ENCODE measurements at places on chromosomes 4 and X. TPM values are rescaled to one million over a fixed set of nuclear protein-coding genes. Genes with fewer than 3 reads are reported as not detected.

NUDT11 gene
- 1.4 TPM for total RNA-seq

FRAS1 gene
- 16.6 TPM for total RNA-seq

INTU gene
- 8.1 TPM for total RNA-seq

PNMA6A gene
- 0.39 TPM for total RNA-seq

PHEX gene
- 0.09 TPM for total RNA-seq

PDLIM3 gene
- total RNA-seq = 25.7 TPM

TCP11X2 gene
- total RNA-seq = not detected

ZCCHC18 gene
- total RNA-seq = 1.3 TPM

PAGE1 gene
- total RNA-seq = not detected

ATP2B3 gene
- 0.06 TPM for total RNA-seq

- DNase-seq = no peak
- H3K4me1 ChIP-seq = no peaks in the 10 kb centered on the region
- H3K4me3 ChIP-seq = no peak overlapping the region
- H3K27me3 ChIP-seq = no peaks in the 10 kb centered on the region
- H3K36me3 ChIP-seq = no peaks in the 10 kb centered on the region
Measured at GRCh38 chr4:110753466-110753865, 130.6 kb upstream of the PITX2 start.

GRCh38 chr4:528296-528695 lies 29.3 kb downstream of the PIGG start:
- H3K4me1 ChIP-seq = no peaks in the 10 kb centered on the region
- H3K27me3 ChIP-seq = no peaks in the 10 kb centered on the region
- H3K4me3 ChIP-seq = no peak overlapping the region
- no peaks in the 10 kb centered on the region for H3K36me3 ChIP-seq

- H3K4me3 ChIP-seq = peak within 1 kb of the TSS; percentile 92
- DNase-seq = peak; percentile 99
- no peaks in the 10 kb centered on the region for H3K4me1 ChIP-seq
- H3K36me3 ChIP-seq = no peaks in the 10 kb centered on the region
- no peaks in the 10 kb centered on the region for H3K27me3 ChIP-seq
Measured at GRCh38 chr4:158671915-158672806, at the start of gene ETFDH. Gene ETFDH (plus strand): TSS chr4:158672296. CDS start chr4:158672457, 161 bp downstream.

- no peak for DNase-seq
- H3K4me1 ChIP-seq = no peaks in the 10 kb centered on the region
- H3K27me3 ChIP-seq = no peaks in the 10 kb centered on the region
- H3K4me3 ChIP-seq = no peak within 1 kb of the TSS
- H3K36me3 ChIP-seq = no peaks in the 10 kb centered on the region
- H3K27ac ChIP-seq = no peak within 1 kb of the TSS
Measured at GRCh38 chr4:71338846-71339593, at the start of gene SLC4A4. Gene SLC4A4 (plus strand): TSS chr4:71339020.

DNA sequence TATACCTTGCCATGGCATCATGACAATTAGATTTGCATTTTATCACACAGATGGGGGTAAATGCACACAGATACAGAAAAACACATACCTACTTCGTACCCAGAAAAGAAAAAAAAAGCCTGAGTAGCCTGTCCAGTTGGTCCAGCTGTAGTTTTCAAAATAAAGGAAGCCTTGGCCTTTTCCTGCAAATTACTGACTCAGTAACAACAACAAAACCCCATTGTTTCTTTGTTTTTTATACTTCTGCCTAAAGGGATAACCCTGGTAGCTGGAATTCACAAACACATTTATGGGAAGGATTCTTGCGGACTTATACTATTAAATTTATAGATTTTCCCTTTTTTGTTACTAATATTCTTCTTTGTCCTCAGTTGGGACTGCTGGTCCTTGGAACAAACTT lies 156.4 kb upstream of the PCDH10 start:
- no peaks in the 10 kb centered on the region for H3K27me3 ChIP-seq
- no peak for DNase-seq
- H3K36me3 ChIP-seq = no peaks in the 10 kb centered on the region
- H3K4me1 ChIP-seq = no peaks in the 10 kb centered on the region
- H3K4me3 ChIP-seq = no peak overlapping the region

DNA sequence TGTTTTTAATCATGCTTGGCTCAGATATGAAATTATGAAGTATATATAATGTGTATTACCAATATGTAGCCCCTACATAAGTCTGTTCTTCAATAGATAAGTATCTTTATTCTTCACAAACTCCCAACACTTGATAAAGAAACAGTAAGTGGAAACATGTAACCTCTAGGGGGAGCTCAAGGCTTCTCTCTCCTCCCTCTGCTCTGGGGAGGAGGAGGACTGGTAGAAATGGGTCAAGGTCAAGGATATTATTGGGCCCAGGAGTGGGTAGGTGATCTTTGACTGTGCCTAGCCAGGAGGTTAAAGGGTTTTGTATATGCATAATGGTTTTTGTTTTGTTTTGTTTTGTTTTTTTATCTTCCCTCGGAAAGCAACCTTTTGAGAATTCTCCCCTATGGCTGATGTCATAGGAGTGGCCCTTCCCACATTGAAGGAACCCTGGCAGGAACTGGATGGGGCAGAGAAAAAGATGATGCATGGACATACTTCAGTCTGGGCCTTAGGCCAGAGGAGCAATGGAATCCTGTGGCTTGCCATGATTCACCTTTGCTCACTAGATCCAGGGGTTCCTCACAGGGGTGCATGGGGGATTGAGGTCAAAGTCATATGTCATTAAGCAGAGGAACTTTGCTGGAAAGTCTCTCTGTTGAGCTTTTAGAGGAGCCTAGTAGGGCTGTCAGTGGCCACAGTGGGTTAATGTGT lies 460.3 kb downstream of the MID1IP1 start:
- no peak for DNase-seq
- H3K36me3 ChIP-seq = no peaks in the 10 kb centered on the region
- no peak overlapping the region for H3K27ac ChIP-seq
- no peak overlapping the region for H3K4me3 ChIP-seq
- no peaks in the 10 kb centered on the region for H3K27me3 ChIP-seq

DNA sequence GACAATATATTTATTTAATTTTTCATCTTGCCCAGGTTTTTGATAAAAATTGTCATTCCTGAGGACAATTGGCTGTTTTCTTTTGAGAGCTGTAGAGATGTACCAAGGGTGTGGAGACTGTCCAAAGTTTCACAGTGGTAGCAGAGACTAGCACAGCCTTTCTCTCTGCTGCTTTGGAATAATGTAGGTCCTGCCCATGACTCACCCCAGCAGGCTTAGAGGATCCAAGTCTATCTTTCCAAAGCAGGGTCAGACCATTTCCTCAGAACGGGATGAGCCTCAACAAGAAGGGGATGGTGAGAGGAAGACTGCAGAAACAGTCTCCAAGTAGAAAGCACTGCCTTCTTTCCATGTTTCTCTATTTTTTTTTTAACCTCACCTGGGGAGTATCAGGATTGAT lies 131.5 kb upstream of the RPL34 start:
- DNase-seq = no peak
- H3K27me3 ChIP-seq = no peaks in the 10 kb centered on the region

DNA sequence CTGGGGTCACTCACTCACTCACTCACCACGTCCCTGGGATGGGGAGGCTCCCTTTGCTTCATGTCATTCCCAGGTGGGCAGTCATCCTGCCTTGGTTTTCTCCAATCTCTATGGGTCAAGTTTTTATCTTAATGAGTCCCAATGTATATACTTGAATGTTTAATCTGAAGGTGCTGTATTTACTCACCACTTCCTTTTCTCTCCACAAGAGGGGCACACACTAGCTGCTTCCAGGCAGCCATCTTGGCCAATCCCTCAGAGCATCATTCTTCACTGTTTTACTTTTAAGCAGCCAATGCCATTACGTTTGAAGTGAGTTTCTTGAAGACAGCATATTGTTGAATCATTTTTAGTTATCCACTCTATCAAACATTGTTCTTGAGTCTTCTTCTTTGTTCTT lies 153.4 kb upstream of the ARSJ start:
- H3K27ac ChIP-seq = no peak overlapping the region
- H3K4me3 ChIP-seq = no peak overlapping the region
- H3K36me3 ChIP-seq = no peaks in the 10 kb centered on the region

- no peaks in the 10 kb centered on the region for H3K4me1 ChIP-seq
- no peak overlapping the region for H3K4me3 ChIP-seq
- H3K27ac ChIP-seq = no peak overlapping the region
Measured at GRCh38 chrX:132043977-132044376, 20.9 kb downstream of the STK26 start.

- no peak overlapping the region for H3K27ac ChIP-seq
- no peak overlapping the region for H3K4me3 ChIP-seq
- DNase-seq = peak; percentile 38
Measured at GRCh38 chr4:177047070-177047850, 254.5 kb upstream of the VEGFC start.

DNA sequence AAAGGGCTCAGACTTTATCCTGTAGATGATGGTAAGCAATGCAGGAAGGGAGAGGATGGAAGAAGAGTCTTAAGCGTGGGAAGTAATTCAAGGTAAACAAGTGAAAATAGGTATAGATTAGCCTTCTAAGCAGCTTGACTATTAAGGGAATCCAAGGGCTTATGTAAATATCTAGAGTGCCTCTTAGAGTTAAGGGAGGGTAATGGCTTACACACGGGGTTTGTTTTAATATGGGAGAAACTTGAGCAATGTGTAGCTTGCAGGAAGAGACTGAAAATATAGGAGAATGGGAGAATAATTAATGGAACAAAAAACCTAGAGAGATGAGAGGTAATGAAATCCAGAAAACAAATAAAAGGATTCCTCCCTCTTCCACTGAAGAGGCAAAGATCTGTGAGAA lies 12.8 kb upstream of the SAP30 start:
- no peak overlapping the region for H3K27ac ChIP-seq
- DNase-seq = no peak

GRCh38 chr4:124025428-124025827 lies 628.8 kb downstream of the SPRY1 start:
- DNase-seq = no peak
- H3K36me3 ChIP-seq = no peaks in the 10 kb centered on the region
- no peak overlapping the region for H3K27ac ChIP-seq
- no peak overlapping the region for H3K4me3 ChIP-seq
- no peaks in the 10 kb centered on the region for H3K27me3 ChIP-seq

DNA sequence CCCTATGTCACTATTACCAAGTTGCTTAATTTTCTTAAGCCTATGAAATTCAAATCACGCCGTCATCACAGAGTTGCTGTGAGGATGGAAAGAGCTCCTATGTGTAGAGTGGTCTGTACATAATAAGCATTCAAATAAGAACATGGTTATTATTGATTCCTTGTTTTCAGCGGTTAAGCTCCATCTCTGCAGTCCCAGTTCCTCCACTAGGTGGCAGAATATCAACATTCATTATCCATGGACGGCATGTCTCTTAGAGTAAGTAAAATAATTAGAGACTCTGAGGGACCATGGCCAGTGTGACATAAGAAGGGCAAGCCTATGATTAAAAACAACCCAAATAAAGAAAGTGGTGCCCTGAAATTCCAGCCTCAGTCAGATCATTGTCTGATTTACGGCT lies 132.5 kb upstream of the NHS start:
- DNase-seq = peak; percentile 2
- H3K27me3 ChIP-seq = no peaks in the 10 kb centered on the region
- no peak overlapping the region for H3K27ac ChIP-seq
- H3K36me3 ChIP-seq = no peaks in the 10 kb centered on the region
- H3K4me3 ChIP-seq = no peak overlapping the region
- H3K4me1 ChIP-seq = no peaks in the 10 kb centered on the region

DNA sequence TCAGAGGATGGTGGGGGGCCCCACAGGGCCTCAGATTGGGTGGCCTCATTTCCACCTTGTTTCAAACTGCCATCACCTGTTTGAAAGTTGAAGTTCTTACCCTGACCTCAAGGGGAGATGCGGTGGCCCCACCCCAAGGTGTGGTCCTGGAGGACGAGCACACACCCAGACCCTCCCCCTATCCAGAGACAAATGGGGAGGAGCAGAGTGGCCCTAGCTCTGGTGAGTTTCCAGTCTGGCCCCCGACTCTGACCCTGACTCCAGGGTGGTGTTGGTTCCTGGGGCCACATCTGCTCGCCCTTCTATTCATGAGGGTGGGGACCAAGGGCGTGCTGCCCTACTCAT lies 36.3 kb upstream of the ADRA2C start:
- no peaks in the 10 kb centered on the region for H3K4me1 ChIP-seq
- DNase-seq = no peak
- no peak overlapping the region for H3K4me3 ChIP-seq
- H3K27me3 ChIP-seq = no peaks in the 10 kb centered on the region
- no peak overlapping the region for H3K27ac ChIP-seq
- no peaks in the 10 kb centered on the region for H3K36me3 ChIP-seq

GRCh38 chr4:57320217-57320616 lies 210.0 kb upstream of the IGFBP7 start:
- H3K27me3 ChIP-seq = no peaks in the 10 kb centered on the region
- H3K4me1 ChIP-seq = no peaks in the 10 kb centered on the region
- no peaks in the 10 kb centered on the region for H3K36me3 ChIP-seq
- H3K4me3 ChIP-seq = no peak overlapping the region
- H3K27ac ChIP-seq = no peak overlapping the region

DNA sequence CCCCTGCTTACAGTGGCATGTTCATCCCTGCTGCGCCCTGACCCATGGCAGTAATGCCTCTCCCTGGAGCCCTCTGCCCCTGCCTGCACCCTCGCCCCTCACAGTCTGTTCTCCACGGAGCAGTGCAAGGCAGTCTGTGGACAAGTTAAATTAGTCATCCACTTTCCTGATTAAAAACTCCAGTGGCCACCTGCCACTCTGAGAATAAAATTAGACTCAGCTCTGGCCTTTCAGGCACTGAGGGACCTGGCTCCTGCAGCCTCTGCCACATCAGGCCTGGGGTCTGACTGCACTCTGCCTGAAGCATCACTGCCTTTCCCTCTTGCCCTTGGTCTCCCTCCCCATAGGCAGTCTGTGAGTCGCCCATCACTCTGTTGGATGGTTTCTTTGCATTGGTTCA lies 53.6 kb downstream of the GRK4 start:
- no peak overlapping the region for H3K27ac ChIP-seq

GRCh38 chrX:130155564-130155963 lies 10.1 kb downstream of the AIFM1 start:
- H3K36me3 ChIP-seq = no peaks in the 10 kb centered on the region
- no peaks in the 10 kb centered on the region for H3K27me3 ChIP-seq
- DNase-seq = no peak
- no peak overlapping the region for H3K27ac ChIP-seq
- no peak overlapping the region for H3K4me3 ChIP-seq
- H3K4me1 ChIP-seq = peaks cover 8% of the 10 kb centered on the region

DNA sequence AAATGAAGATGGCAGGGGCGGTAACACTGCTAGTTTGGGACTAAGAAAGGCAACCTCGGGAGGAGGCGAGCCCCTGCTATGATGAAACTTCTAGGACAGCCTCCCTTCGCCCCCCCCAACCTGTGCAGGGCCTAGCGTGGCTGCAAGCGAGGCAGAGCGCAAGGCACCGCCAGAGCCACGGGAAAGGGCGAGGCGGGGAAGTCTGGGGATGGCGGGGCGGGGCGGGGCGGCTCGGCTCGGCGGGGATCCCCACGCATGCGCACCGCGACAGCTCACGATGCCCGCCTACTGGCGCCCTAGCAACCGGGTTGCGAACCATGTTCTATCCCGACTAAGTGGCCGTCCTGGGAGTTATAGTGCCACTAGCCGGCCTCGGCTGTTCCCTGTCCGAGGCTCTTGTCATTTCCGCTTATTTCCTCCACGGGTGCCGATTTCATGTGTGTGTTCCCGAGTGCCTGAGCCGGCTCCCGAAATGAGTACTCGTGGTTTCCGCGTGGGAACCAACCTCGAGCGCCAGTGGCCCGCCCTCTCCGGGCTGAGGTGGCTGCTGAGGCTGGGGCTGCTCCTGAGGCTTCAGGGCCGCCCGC lies 28.7 kb upstream of the RBMX start:
- no peaks in the 10 kb centered on the region for H3K4me1 ChIP-seq
- H3K4me3 ChIP-seq = peak overlapping the region; percentile 29
- H3K36me3 ChIP-seq = no peaks in the 10 kb centered on the region
- peak; percentile 74 for DNase-seq

All from pancreas (tissue), 10 donors.